ENCODE measurements at places on chromosomes 2 and 18.

- no peak for DNase-seq
Measured at GRCh38 chr2:216838151-216838550, 21.7 kb downstream of the TNP1 start.

DNA sequence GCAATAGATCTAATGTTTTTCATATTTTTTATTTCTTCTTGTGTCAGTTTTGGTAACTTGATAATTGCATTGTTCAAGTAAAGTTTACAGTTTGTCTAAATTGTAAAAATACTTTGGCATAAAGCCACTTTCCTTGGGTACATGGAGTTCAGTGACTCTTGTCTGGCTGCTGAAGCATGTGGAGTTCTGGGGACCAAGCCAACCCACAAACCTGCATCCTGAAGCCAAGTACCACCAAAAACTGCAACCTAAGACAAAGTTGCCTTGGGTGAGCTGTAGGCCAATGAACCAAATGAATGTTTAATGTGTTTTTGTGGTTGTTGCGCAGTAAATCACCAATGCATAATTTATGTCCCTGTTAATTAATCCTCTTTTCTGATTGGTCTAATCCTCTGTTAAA is 872.6 kb downstream of the BCL11A start:
- DNase-seq: no peak

- DNase-seq: no peak
Measured at GRCh38 chr2:19488009-19488691, 129.7 kb upstream of the OSR1 start.

DNA sequence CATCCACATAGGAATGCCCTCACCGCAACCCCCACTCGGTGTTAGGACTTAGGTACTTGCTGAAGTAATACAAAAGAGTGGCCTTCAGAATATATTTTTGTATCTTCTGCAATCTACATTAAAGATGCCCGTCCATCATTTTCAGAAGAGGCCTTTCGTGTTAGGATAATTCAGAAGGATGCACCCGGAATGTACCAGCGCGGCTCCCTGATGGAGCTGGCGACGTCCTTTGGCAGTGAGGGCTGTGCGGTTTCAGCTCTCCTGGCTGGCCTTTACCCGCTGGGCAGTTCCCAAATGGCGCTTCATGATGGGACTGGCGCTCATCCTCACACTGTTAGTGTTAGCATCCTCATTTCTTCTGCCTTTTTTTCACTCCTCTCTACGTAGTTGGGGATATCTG is 15.3 kb downstream of the TWIST2 start:
- DNase-seq: no peak

DNA sequence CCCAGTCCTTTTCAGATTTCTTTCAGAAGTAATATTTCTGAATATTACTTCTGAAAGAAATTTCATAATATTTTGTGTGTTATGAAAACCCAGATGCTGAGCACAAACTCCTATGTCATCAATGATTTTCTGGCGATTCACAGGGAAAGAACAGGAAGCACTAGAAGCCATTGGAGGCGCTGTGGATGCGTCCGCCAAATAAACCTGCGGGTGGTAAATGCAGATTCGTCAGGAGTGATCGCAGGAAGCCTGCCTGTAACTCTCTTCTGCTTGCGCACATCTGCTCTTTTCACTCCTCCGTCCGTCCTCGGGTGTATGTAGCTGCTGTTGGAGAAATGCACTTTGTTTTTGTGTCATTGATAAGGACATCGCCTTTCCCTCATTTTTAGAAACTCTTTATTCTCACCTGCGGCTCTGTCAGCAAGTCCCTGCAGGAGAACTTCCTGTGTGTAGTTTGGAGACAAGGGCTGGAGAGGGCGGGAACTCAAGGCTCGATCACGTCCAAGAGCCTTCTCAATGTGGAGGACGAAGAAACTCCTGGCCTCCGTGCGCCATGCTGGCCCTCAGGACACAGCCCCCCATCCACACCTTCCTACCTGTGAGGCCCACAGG is 483.8 kb downstream of the GALR1 start:
- no peak for DNase-seq

DNA sequence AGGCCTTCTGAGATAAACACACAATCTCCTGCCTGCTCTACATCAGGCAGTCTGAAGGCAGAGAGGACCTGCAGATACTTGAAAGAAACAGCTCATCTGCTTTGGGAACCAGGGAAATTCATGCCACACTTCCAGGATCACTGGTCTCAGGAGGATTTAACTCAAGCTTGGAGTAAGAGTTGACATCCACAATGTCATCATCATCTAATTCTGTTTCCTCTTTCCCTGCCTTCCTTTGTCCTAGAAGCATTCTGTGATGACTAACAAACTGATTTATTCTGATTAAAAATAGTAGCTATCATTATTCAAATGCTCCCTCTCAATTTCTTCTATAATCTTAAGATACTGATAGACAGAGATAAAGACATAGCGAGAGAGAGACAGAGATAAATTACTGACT is 766.8 kb downstream of the BCL11A start:
- DNase-seq: no peak

- no peak for DNase-seq
Measured at GRCh38 chr2:63052411-63053080, 1.9 kb downstream of the OTX1 start.

GRCh38 chr2:201915446-201915845 is 109.1 kb downstream of the CDK15 start:
- DNase-seq: no peak

GRCh38 chr2:222797261-222797660 is 63.6 kb upstream of the ACSL3 start:
- no peak for DNase-seq

DNA sequence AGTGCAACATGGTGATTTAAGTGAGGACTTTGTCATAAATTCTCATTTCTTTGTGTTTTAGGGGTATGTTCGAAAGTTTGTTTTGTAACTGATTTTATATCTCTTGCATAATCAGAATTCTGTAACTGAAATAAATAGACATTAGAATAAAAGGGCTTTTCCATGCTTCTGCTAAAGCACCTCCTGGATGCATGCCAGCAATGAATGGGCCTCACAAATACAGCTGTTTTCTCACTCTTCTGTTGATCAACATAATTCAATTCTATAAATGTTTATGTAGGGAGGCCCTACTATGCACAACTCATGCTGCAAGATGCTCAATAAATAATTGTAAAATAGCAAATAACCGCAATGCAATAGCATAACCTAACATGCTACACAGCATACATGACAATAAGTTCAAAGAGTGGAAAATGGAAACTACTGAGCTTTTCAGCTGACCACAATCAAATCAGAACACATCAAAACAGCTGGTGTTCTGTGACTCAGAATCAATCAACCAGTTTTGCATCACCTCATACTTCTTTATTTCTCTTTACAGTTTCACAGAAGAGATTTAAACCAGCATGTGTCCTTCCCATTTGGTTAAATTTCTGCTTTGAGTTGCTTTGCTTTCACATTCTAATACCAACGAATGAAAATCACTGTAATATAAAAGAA is 11.0 kb downstream of the CDH7 start:
- DNase-seq: no peak

DNA sequence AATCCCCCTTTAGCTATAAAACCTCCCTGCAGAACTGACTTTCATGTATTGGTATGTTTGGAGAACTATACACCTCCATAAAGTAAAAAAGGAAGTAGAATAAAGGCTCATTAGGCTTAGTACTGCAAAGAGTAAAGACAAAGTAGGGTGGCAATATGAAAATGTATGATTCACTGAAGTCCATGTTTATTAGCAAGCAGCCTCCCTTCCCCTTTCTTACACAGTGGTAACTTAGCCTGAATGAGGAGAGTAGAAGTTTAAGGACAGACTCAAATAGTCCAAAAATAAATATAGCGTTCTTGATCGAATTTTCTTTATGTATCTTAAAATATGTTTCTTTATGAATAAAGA is 1.5 kb downstream of the ZNF804A start:
- no peak for DNase-seq

- no peak for DNase-seq
Measured at GRCh38 chr2:14626873-14627272, 5.6 kb upstream of the LRATD1 start.

Measured in CD4-positive, alpha-beta T cell treated with Interleukin-12 subunit alpha and Interleukin-12 subunit beta, for 1 hour (primary cell).